ENCODE measurements at places on chromosomes 3 and 15.

DNA sequence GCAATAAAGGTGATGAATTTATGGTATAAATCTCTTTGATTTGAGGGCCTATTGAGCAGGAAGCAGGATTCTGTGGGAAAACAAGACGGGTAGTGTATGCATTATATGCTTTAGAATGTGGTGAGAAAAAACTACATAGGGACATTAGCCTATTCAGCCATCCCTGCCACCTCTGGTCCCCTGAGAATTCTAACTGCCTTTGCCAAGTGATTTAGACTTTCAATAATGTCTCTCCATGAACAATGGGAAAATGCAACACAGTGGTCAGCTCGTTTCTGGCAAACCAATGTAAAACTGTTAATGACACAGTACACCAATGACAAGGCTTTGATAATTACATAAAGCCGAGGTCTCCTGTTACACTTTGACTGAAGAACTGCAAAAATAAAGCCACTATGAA lies 314.7 kb upstream of the CNTN4 start:
- DNase-seq, result no peak

- no peak for DNase-seq
Observed at GRCh38 chr3:72756900-72757299, 91.3 kb downstream of the SHQ1 start.

- no peak for DNase-seq
Observed at GRCh38 chr3:30102356-30102755, 504.0 kb upstream of the TGFBR2 start.

GRCh38 chr3:30098653-30099455 lies 507.5 kb upstream of the TGFBR2 start:
- DNase-seq, result no peak

DNA sequence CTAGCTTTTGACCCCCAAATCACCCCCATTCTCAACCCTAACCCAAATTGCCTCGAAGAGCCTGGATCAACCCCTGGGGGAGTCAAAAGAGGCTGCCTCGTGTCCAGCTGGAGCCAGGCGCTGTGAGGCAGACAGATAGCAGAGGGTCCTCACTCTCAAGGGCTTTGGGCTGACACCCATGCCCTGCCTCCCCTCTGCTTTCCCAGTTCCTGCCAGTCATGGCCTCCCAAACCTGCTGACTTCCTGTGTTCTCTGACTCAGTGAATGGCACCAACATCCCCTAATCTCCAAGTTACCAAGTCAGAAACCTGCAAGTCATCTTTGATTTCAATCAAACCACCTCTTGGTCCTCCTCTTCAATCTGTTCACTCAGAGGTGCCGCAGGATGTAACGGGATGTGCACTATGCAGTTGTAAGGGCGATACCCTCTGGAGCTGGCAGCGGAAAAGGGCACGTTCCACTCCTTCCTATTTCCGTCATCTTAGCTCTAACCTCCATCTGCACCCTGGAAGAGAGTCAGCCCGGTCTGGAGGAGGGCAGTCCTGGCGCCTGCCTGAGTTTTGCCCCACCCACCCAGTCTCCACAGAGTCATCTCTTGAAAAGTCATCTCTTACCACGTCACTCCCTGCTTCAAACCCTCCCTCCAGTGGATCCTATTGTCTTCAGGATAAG lies 52.4 kb upstream of the FAM174B start:
- DNase-seq, result no peak

DNA sequence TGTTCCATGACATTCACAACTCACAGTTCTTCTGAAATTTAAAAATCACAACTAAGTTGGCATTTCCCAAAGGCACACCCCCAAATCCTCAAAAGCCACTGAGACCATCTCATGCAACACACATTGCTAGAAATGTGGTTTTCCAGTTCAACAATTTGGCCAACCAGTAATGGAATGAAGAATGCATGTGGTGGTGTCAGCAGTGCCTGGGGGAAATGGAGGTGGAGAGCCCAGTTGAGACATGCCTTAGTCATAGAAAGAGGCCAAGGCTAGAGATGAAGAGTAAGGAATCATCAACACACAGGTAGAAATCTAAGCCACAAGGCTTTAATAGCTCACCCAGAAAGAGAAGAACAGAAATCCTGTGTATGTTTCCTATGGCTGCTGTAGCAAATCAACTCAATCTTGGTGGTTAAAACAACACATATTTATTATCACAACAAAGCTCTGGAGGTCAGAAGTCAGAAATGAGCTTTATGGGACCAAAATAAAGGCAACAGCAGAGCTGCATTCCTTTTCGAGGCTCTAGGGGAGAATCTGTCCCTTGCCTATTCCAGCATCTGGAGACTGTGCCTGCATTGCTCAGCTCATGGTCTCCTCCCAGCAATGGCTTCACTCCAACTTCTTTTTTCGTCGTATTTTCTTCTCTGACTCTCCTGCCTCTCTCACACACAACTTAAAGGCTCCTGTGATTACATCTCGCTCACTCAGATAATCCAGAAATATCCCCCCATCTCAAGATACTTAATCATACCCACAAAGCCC lies 54.0 kb downstream of the SNTN start:
- DNase-seq, result no peak

- DNase-seq, result no peak
Observed at GRCh38 chr3:141881702-141882101, 5.3 kb downstream of the ATP1B3 start.

DNA sequence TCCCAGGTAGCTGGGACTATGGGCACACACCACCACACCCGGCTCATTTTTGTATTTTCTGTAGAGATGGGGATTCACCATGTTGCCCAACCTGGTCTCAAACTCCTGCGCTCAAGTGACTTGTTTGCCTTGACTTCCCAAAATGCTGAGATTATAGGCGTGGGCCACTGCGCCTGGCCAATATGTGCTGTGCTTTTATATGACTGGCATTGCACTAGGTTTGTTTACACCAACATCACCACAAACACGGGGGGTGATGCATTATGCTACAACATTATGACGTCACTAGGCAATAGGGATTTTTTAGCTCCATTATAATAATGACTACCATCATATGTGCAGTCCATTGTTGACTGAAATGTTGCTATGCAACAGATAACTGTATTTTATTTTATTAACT lies 6.9 kb downstream of the APH1B start:
- no peak for DNase-seq

GRCh38 chr3:294581-294980 lies 98.0 kb downstream of the CHL1 start:
- DNase-seq, result no peak

- DNase-seq, result no peak
Observed at GRCh38 chr15:81120069-81120468, 14.0 kb upstream of the CFAP161 start.

GRCh38 chr15:32967521-32967920 lies 227.0 kb downstream of the FMN1 start:
- DNase-seq, result no peak

DNA sequence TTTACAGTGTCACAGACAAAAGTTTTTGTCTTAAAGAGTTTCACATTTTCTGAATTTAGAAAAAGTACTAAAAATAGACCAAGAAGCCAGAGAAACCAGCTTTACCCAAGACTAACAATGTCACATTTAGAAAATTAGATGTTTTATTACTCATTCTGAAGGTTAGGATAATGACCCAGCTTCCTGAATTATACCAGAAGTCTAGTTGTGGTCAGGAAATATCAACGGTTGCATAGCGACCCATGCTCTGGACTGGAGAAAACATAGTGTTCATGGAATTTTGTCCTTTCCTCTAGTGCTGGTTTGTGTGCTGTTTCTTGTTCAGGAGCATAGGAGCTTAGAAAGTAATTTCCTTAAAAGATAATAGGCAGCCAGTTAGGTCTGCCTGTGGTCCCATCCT lies 59.0 kb downstream of the DPPA2 start:
- DNase-seq, result no peak
